ENCODE measurements at places on chromosomes 12 and 14. TPM values are rescaled to one million over a fixed set of nuclear protein-coding genes. Genes with fewer than 3 reads are reported as not detected.

PPP4R4 gene
- 13.9 TPM for total RNA-seq

- no peaks in the 10 kb centered on the region for H3K27me3 ChIP-seq
- DNase-seq: no peak
- no peak overlapping the region for H3K4me3 ChIP-seq
- no peak overlapping the region for H3K27ac ChIP-seq
- no peaks in the 10 kb centered on the region for H3K36me3 ChIP-seq
These were observed 18.6 kb upstream of the ITGA5 start for GRCh38 chr12:54437697-54438096.

DNA sequence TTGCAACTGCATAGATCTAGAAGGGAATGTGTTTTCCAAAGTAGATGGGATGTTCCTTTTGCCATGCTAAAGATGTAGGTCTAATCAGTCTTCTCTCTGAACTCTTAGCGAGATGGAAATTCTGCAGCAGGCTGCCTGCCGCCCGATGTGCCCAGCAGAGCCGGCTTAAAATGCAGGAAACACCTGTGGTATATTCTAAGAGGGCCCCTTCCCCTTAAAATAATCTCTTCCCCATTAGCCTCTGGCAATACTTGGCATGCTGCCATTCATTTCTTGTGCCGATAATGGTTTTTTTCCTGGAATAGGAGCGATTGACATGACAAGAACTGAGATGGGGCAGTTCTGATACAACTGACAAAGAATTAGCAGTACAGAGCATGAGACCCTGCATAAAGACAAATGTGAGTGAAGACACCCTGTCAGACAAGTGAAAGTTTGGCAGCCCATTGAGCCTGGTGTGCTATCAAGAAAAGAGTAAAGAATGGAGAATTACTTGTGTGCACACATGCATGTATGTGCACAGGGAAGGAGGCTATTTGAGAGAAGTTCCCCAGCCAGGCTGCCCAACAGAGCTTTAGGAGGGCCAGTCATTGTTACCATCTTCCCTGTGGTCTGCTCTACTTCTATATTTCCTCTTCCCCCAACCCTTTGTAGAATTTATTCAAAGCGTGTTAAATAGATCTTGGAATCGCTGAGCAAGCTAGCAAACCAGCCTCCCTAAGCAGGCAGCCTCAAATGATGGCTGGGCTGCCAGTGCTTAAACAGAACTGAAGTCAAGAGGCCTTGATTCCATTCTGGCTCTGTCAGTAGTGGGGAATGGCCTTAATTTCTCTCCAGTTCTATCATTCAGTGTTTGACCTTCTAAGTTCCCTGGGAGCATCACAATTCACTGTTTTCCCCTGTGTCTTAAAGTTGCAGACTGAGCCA lies 29.6 kb upstream of the NTF3 start:
- H3K27ac ChIP-seq: no peak overlapping the region
- no peaks in the 10 kb centered on the region for H3K4me1 ChIP-seq
- H3K4me3 ChIP-seq: no peak overlapping the region
- no peaks in the 10 kb centered on the region for H3K27me3 ChIP-seq

DNA sequence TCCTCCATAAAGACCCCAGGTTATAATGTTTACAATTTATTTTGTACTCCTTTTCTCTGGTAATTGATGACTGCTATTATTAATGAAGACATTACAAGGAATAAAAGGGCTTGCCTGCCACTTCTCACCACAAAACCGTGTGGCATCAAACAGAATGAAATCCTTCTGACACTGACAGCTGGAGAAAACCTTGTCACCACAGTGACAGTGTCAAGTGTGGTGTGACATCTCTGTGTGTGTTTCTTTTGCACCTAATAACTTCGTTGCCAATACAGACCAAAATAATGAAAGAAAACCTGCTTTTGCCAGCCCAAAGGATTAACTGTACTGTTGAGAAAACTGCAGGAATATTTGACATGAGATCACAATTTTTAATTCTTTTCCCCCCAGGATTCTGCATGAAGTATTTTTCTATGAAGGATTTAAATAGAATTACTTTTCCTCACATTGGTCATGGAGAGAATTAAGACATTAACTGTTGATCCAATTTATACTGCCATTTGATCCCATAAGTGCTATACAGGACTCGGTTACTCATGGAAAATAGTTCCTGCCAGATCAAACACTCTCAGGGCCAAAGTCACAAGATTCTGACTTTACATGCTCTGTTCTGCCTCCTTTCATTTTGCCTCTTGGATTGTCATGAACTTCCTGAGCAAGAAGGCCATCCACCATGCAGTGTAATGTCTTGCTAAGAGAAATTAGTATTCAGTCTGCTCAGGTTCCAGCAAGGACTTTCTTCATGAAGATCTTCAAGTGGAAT lies 60.4 kb upstream of the IFNG-AS1 start:
- H3K27ac ChIP-seq: no peak overlapping the region
- DNase-seq: no peak
- H3K4me1 ChIP-seq: no peaks in the 10 kb centered on the region
- H3K36me3 ChIP-seq: no peaks in the 10 kb centered on the region
- H3K4me3 ChIP-seq: no peak overlapping the region
- H3K27me3 ChIP-seq: no peaks in the 10 kb centered on the region

GRCh38 chr14:98085751-98086150 lies 1186.2 kb downstream of the BCL11B start:
- no peaks in the 10 kb centered on the region for H3K27me3 ChIP-seq
- H3K4me3 ChIP-seq: no peak overlapping the region
- no peak overlapping the region for H3K27ac ChIP-seq

DNA sequence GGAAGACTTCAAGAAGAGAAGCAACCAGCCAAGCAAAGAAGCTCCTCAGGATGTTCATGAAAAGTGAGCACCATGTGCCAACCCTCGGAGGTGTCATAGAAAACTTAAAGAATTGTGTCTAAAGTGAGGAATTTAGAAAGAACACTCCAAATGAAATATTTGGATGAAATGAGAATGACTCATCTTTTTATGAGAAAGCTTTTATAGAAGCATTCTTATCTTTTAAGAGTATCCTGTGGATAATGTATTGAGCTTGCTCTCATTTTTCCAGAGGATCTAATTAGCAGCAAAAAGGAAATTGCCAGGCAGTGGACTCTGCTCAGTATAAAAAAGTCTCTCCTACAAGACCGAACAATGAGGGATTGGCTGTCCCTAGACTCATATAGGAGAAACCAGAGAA lies 454.9 kb downstream of the LRIG3 start:
- no peak overlapping the region for H3K27ac ChIP-seq
- no peaks in the 10 kb centered on the region for H3K27me3 ChIP-seq
- H3K4me3 ChIP-seq: no peak overlapping the region
- DNase-seq: no peak

DNA sequence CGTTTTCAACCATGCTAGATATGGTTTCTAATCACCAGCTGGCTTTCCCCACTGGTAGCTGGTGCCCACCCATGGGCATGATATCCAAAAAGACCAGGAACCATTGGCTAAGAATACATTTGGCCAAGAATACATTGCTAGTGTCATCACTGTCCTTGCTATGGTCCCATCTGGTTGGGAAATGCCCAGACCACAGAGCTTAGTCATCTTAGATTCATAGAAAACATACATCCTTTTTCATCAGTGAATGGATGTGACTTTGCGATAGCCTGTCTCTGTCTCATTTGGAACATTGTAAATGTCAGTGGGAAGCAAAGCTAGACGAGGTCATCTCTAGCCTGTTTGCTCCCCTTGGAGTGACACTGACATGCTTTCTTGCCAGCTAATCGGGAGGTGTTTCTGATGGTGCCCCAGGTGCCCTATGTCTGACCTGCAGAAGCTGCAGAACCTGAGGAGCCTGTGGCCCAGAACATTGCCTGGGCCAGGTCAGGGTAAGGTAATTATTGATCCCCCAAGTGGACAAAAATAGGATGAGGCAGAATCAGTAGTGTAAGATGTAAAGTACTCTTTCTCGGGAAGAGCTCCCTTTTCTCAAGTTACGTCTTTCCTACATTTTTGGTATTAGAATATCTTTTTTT lies 194.8 kb downstream of the SLC41A2 start:
- no peak overlapping the region for H3K4me3 ChIP-seq
- peaks cover 3% of the 10 kb centered on the region for H3K4me1 ChIP-seq
- no peak overlapping the region for H3K27ac ChIP-seq
- H3K36me3 ChIP-seq: no peaks in the 10 kb centered on the region

DNA sequence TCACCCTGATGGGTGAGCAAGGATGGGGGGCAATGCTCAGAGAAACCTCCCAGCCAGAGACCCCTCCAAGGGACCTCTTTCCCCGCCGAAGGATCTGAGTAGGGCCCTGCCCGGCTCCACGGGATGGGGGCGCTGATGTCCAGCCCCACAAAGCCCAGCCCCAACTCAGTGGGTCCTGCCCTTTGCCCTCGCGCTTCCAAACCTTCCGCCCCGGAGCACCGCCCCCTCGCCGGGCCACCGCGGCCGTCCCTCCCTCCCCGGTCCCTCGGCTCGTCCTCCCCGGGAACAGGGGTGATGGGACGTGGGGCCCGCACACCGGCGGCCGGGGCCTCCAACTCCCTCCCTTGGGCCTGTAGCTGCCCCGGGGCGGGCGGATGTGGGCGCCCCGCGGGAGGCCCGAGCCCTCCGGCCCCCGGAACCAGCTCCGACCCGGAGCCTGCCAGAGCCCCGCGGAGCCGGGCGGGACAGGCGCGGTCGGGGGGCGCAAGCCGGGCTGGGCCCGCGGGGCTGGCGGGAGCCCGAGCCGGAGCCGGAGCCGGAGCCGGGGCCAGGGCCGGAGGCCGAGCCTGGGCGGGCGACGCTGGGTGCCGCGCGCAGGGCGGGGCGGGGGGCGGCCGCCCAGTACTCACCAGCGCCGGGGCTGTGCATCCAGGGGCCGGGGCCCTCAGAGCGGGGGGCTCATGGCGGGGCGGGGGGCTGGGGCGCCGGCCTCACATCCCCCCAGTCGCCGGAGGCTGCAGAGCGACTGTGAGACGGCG lies 386 bp downstream of the HDAC7 start:
- peaks cover 41% of the 10 kb centered on the region for H3K4me1 ChIP-seq
- peak overlapping the region; percentile 78 for H3K4me3 ChIP-seq
- DNase-seq: peak; percentile 60
- peak overlapping the region; percentile 88 for H3K27ac ChIP-seq
